ENCODE measurements at places on chromosomes 11 and 22.

GRCh38 chr11:68043029-68043348, 4.2 kb downstream of the TCIRG1 start:
- no peak for DNase-seq

- DNase-seq, result no peak
Measured at GRCh38 chr11:64234647-64235379, 429 bp downstream of the VEGFB start.

DNA sequence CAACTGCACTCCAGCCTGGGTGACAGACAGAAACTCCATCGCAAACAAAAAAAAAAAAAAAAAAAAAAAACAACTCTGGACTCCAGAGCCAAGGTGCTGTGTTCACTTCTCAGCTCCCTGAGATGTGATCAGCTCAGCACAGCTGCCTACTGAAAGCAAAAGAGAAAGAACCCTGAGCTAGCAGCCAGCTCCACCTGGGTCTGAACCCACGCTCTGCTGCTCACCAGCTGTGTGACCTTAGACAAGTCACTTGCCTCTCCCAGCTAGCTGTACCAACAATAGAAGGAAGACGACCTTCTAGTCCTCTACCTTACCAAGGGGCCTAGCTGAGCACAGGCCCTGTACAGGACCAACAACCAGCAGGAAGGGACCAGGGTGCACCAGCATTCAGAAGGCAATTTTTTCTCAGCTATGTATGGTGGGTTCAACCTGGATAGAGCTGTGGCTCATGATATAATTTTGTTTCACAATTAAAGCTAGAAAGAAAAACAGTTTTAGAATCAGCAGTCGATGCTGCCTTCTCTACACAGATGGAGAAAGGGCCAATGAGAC, 3.8 kb downstream of the DGCR2 start:
- DNase-seq, result no peak

DNA sequence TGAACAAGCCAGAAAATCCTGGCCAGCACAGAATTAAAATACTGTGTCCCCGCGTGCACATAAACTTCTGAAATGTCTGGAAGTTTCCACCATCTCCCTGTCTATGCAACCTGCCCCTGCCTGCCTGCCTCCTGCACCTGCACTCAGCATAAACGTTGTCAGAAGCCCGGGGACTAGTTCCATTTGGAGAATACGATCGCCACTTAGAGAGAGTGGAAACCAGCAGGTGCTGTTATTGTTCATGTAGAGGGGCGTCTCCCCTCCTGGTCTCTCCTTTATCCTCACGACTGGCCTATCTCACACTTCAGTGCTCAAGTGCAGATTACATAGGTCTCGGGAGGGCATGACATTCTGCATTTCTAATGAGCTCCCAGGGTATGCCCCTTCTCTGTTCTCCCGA, 35.6 kb downstream of the MPPED1 start:
- no peak for DNase-seq

GRCh38 chr11:76030286-76030685, 176.0 kb downstream of the WNT11 start:
- DNase-seq, result no peak

DNA sequence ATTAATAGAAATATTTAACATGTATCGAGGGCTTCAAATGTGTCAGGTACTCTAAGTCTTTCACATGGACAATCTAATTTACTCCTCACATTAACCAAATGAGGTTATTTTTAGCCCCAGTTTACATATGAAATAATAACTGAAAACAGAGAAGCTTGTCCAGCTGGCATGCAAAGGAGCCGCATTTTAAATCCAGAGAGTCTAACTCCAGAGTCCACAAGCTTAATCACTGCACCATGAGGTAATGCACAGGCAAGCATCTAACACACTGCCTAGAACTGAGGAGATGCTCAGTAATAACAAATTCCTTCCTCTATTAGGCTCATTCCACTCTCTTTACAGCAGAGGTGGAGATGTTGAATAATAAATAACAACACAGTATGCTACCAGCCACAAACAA, 165.7 kb upstream of the GUCY1A2 start:
- DNase-seq, result no peak

GRCh38 chr22:44575381-44576268, 77.6 kb upstream of the RTL6 start:
- DNase-seq, result no peak

DNA sequence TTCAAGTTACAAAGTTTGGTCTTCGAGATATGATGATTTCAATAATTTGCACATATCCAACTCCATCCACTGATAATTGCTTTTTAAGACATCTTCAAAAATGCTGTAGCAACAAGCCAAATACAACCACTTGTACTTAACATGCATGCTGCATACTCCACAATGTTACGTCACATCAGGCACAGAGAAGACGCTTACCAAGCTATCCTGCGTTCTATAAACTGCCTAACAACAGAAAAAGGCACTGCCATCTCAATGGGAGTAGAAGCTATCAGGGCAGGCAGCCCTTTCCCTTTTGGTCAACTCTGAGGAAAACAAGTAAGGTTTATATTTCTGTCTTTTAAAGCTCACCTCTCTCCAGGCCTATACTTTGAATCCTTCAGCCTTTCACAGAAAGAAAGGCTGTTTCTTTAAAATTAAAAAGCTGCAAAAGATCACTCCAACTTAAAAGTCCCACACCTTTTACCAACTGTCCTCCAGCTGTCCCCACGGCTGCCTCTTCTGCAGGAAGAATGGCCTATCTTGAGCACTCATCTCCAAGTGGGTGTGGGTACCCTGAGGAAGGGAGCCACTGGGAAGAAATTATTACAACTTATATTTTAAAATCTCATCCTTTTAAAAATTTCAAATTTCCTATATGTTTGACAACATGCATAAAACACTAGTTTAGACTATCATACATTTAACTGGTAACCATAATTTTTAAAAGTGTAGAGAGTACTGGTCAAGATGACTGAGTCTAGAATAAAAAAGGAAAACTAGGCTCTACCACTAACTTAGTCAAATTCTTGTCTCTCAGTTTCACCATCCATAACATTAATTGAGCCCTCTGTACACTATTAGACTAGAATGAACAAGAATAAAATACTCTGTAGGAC, 14.5 kb downstream of the PHF21A start:
- DNase-seq, result no peak

DNA sequence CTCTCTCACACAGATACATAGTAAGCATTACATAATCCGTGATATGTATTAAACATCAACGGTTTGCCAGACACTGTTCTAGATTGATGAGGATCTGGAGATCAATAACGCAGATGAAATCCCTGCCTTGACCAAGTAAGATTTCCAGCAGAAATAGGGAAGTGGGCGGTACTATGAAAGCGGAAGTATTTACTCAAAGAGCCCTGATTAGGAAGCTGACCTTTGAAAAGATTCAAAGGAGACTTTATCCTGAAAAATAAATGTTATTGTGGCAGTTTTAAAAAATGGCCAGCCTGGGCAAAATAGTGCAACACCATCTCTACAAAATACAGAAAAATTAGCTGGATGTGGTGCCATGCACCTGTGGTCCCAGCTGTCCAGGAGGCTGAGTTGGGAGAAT, 26.8 kb downstream of the GAB2 start:
- no peak for DNase-seq

- DNase-seq, result no peak
Measured at GRCh38 chr22:37817705-37818408, 5.3 kb upstream of the GALR3 start.

GRCh38 chr22:45483918-45484499, 18.7 kb upstream of the FBLN1 start:
- DNase-seq, result no peak

- DNase-seq, result no peak
Measured at GRCh38 chr11:110085255-110085838, 7.8 kb upstream of the ZC3H12C start.

DNA sequence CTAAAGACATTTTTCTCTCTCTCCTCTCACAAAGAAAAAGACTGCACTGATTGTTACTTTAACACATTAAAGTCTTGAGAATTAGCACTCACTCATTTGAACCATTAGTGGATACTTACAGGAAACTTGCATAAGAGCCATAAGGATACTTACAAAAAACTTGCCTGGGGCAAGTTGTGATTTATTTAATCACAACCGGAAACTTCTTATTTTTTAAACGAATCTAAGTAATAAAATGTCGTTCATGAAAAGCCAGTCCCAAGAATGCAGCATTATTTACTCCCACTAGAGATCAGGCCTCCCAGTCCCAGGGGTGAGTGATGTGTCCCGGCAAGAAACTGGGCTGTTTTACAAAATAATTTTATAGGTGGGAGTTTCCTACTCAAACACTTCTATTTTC, 59.3 kb upstream of the TTC12 start:
- DNase-seq, result no peak

DNA sequence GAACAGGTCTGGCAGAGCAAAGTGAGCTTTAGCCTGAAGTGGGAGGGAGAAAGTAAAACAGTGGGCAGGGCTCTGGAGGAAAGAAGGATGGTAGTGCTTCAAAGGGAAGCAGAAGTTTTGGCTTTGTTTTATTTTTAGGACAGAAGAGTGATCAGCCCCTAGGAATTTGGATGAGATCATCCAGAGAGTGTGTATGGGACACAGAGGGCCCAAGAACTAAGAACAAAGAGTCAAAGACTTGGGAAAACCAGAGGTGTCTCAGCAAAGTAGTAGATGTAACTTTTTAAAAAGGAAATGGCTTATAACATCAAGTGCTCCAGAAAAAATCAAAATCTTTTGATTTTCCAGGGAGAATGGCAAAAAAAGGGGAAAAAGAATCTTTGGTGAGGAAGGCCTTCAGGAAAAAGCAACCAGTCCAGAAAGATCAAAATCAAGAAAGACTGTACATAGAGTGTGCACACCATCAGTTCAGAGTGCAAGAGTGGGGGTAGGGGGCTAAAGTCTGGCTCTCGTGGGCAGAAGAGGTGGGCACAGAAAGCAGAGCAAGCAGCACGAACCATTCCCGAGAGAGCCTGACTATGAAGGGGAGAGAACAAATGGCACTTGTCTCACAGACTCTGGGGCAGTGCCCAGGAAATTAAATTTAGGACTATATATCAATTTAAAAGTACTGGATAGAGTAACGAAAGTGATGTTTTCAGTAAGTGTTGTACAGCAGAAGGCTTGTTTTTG, 30.0 kb downstream of the MAPK1 start:
- peak; percentile 53 for DNase-seq

- DNase-seq, result no peak
Measured at GRCh38 chr11:62245271-62245753, 3.3 kb downstream of the SCGB1D2 start.

- no peak for DNase-seq
Measured at GRCh38 chr22:26846645-26847044, 189.3 kb downstream of the MIAT start.

DNA sequence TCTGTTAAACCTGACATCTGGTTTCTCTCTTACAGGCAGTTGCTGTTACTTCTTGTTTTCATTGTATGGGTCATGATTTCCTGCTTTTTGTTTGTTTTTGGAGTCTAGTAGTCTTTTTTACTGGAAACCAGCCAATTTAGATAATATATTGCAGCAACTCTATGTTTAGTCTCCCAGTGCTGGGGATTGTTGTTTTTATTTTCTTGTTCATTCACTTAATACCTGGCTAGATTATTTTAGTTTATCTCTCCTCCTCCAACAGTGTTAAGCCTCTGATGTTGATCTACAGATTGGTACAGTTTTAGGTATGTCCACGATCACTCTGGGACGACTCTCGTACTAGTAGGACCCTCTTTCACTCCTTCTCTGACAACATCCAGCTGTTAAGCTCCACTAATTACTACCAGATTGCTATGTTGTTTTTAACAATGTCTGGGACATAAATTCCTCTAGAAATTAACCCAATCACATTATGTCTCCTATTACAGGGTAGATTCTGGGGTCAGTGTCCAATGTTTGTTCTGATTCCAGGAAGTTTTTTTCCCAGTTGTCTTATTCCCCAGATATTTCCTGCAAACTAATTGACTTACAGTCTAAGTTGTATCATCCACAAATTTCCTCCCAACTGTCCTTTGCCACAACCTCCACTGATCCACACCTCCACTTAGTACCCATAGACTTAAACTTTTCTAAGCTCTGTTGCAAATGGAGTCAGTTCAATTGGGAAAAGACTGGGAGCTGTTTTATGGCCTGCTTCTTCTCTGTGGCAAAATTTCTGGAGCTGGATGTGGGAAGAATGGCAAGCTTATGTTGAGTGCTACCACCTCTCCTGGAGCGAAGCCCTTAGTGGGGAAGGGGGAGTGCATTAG, 1280.6 kb upstream of the CNTN5 start:
- no peak for DNase-seq

- DNase-seq, result no peak
Measured at GRCh38 chr11:31720225-31720624, 90.9 kb downstream of the PAX6 start.

DNA sequence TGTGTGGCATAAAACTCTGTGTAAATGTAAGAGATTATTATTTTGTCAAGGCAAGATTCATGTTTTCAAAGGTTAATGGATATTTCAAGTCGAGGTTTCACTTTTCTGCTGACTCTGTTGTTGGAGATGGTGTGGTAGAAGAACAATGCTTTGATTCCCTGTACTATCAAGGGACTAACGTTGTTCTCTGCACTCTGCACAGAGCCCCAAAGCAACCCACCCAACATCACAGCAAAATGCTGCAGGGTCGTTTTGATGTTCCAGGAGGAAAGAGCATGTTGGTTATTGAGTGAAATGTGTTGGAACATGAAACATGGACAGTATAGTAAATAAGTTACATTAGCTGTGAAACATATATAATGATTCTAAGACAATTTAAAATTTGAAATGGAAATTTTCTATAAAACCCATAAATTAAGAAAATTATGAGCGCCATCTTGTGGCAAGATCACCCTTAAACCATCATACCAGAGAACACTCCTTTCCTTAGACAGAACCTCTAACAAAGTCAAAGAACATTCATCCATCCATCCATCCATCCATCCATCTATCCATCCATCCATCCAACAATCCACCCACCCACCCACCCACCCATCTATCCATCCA, 164.4 kb upstream of the ZBED5 start:
- no peak for DNase-seq

DNA sequence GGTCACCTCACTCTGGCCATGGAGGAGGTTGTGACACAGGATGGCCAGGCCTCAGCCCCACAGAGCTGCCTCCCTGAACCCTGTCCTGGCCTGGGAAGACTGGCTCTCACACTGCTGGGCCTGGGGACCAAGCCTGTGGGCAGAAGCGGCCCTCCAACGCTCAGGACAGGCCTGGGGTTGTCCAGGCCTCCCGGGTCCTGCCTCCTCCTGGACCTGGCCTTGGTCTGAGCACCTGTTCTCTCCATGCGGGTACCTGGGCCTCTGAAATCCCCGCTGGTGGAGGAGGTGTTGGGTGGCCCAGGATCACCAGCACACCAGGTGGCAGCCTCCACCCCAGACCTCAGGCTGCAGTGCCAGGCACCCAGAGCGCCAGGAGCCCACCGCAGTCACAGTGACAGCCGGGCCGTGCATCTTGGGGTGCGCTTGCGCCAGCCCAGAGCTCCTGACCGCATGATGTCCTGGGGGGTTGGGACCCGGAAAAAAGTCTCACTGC, 16.1 kb upstream of the PIM3 start:
- no peak for DNase-seq

DNA sequence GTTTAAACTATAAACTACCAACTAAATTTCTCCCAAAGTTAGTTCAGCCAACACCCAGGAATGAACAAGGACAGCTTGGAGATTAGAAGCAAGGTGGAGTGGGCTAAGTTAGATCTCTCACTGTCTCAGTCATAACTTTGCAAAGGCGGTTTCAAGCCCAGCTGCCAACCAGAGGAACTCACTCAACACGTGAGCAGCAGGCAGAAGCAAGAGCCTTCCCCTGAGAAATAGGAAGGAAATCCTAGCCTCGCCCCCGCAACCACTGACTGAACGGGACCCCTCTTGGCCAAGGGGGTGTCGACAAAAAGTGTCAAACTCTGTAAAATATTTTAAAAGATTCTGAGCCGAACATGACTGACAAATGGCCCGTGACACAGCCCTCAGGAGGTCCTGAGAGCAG, 4.4 kb upstream of the KRTAP5-9 start:
- DNase-seq, result no peak

- no peak for DNase-seq
Measured at GRCh38 chr11:31812383-31813381, 1.6 kb upstream of the PAX6 start.
